ENCODE measurements at places on chromosomes 2 and 18.

DNA sequence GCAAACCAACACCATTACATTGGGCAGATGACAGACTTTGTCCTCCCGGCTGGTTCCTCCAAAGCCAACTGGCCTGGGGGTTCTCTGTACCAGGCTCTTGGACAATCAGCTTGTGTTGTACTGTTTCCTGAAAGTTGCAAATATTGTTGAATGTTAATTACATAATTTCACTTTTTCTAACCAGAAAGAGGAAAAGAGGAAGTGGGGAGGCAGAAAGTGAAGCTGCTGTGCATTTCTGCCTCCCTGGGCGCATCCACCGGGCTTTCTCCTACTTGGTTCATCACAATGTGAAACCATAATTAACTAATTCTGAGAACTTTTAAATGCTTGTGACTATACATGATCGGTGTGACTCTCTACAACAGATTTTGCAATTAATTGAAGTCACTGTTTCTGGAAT is 10.1 kb downstream of the TWIST2 start:
- no peak for DNase-seq

DNA sequence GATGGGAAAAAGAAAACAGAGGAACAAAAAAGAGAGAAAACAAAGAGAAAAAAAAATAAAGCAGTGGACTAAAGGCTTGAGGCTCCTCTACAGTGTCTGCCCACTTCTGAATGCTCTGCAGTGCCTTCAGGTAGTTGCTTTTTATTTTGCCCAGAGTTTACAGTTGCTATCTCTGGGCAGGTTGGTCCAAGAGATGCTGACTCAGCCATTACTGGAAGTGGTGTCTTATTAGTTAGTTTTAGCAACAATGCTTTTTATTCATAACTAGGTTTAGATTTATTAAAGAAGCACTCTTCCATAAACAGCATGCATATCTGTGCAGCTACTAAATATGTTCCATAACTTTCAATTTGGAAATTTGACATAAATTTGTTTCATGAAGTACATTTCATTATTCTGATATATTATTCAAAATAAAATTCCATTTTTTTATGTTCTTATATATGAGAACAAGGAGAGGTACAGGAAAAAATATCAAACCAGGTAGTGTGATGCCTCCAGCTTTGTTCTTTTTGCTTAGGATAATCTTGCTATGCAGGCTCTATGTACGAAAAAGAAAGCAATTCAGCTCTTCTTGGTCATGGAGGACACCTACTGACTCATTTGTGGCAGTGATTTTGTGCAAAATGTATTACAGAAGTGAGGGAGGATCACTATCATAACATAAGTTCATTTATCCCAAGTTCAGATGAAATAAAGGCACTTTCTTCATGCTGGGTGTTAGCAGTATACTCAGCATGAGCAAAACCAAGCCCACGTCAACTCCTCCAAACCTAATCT is 69.5 kb downstream of the RPIA start:
- no peak for DNase-seq

DNA sequence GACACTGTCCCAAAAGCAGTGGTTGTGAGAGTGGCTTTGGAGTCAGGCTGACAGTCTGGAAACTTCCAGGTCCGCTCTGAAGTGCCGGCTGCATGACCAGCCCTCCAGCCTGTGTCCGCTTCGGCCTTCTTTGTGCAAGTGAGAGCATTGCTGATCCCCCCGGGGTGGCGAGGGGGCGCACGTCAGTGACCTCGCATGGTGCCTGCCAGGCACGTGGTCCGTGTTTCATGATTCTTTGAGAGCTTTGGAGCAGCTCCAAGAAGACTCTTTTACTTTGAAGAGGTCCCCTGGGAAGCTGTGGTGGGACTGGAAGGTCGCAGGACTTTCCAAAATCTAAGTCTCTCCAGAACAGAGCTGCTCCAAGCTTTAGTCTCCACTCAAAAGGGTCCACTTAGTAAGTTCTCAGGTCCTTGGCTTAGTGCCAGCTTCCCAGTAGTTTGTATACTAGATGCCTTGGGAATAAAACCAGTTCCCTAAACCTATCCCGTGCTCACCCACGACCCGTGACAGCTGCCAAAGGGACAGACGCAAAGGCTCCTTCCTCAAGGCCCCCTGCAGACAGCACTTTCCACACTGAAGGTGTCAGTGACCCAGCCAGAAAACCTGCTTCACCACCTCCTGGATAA is 68.8 kb downstream of the ADI1 start:
- DNase-seq: no peak

- no peak for DNase-seq
These were observed 101.3 kb downstream of the CDC42EP3 start for GRCh38 chr2:37569986-37570679.

GRCh38 chr2:177331466-177331997 is 61.0 kb upstream of the AGPS start:
- no peak for DNase-seq
